ENCODE measurements at places on chromosomes 7 and 10.

DNA sequence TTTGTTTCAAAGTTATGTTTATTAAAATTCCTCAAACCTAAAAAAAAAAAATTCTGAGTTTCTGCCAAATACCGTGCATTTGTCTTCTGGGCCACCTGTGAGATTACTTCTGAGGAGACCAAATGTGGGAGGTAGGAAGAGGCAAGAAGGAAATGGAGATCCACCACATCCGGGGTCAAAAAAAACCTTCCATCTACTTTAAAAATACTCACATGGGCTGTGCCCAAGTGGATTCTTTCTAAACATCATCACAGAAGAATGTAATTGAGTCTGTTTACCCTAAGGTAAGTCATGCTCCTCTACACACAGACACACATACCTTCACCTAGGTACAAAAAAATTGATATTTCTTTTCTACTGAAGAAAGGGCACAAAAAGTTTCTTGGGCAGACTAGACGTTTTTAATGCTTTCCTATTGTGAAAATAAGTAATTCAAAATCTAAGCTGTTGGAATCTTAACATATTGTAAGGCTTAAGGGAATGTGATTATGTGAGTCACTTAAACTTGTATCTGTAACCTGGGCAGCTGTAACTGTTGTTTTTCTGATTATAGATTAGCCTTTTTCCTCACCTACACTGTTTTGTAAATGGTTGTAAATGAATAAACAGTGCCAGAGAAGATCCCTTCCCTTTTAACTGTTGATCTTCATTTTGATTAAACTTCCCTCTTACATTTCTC is 19.1 kb upstream of the SPOCK2 start:
- DNase-seq: peak; percentile 27

DNA sequence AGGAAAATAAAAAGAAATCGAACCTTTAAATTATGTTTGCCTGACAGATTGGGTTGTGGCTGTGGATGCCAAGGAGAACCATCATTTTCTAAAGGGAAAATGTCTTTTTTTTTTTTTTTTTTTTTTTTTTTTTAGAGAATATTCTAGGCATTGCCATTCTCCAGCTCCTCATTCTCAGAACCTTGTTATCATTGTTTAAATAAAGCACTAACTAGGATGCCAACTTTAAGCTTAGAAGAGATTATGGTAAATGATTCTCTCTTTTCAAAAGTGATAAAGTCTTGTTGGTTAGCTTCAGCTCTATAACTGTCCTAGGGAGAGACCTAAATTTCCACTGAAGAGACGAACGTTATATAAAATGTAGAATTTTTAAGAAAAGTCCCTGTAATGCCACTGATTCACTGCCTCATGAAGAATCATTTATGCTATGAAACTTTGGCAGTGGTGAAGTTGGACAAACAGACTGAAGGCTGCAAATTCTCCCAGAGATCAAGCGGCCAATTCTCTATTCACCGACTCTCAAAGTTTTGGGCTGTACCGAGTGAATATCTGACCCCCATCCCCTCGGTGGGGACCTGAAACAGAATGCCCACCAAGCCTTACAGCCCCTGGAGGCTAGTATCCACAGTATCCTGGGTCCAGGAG is 207.9 kb upstream of the PITRM1 start:
- DNase-seq: no peak

GRCh38 chr10:6130848-6131470 is 42.1 kb downstream of the RBM17 start:
- no peak for DNase-seq

GRCh38 chr7:43467406-43467805 is 115.5 kb upstream of the STK17A start:
- no peak for DNase-seq

DNA sequence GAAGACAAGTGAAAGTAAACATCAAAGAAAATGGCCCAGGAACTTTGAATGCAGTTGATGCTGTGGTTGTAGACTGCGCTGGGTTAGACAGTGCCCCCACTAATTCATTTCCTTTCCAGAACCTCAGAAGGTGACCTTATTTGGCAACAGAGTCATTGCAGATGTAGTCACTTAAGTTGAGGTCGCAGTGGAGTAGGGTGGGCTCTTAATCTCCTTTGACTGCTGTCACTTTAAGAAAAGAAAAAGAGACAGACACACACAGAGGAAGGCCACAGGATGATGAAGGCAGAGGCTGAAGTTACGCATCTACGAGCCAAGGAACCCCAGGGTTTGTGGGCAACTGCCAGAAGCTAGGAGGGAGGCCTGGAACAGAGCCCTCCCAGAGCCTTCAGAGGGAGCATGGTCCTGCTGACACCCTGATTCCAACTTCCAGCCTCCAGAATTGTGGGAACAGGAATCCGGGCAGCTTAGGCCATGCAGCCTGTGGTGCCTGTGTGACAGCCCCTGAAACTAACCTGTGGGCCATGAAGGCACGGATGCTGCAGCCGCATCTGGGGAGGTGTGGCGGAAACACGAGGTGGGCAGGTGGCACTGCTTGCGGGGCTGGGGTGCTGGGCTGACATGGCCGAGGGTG is 107.6 kb downstream of the PRKAG2 start:
- peak; percentile 75 for DNase-seq

DNA sequence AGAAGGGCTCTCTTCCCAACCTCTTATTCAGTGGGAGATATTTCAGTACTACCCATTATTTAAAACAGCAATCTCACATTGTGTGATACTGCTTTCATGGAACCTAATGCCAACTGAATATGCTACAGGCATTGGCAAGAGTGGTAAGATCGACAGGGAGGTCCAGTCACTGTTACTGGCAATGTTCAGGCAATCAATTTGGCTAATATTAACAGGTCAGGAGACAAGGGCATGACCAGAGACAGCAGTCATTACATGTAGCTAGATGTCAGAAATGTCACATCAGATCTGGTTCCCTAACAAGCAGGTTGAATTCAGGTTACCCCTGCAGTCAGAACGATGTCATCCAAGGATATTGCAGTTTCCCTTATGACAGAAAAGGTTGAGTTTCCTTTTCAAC is 129.4 kb downstream of the ARHGAP12 start:
- no peak for DNase-seq

DNA sequence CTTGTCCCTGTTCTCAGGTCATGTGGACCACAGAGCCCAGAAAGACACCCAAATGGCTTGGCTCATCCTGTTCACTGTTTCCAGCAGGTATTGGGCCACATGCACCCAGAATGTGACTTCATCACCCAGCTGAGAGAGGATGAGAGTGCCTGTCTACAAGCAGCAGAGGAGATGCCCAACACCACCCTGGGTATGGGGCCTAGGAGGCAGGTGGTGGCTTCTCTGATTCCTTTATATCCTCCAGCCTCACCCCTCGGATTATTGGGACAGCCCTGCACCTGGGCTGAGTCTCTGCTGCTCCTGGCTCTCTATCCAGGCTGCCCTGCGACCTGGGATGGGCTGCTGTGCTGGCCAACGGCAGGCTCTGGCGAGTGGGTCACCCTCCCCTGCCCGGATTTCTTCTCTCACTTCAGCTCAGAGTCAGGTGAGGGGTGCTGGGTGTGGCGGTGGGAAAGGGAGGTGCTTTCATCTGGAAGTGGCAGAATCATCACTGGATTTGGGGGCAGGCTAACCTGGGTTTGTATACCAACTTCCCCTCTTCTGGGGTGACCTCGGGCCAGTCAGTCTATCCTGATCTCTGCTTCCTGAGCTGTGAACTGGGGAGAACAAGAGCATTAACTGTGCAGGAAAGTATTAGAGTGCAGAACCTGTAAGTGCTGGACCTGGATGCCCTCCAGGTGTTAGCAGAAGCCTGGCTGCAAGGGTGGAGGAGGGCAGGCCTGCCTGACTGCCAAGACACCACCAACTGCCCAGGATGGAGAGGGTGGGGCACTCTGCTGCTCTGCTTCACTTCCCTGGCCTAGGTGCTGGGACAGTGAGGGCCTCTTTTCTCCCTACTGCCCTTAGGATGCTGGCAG is 5.2 kb downstream of the GHRHR start:
- DNase-seq: no peak

- no peak for DNase-seq
These were observed 53.4 kb upstream of the CYP2C8 start for GRCh38 chr10:95122736-95123135.

DNA sequence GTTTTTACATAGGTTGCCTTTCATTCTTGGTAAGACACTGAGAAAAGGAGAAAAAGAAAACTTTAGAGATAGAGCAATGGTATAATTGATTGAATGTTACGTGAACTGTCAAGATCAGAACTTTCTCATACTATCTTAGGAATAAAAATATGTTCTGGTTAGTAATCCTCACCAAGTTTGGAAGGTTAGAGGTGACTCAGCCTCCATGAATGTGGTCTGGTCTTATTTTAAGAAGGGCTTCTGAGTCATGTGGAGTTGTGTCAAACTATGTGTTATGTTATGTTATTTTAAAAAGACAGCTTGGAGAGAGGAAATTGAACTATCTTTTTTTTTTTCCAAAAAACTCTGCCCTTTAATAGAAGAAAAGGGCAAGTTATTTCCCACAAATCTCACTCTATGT is 458.6 kb upstream of the KLF6 start:
- no peak for DNase-seq

DNA sequence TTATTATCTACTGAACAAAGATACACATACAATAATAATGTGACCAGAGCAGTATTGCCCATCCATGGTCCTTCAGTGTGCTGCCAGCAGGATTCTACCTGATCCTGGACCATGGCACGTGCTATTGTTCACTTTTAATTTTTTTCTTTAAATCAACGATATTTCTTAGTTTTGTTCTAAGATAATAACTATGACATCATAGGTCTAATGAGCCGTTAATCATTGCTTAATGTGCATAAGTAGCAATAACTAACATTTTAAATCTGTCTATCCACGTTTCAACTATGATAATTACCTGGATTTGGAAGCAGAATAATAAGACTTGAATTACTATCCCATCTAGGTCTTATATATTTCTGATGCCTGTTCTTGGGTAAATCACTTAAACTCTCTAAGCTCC is 253.8 kb downstream of the SORCS1 start:
- no peak for DNase-seq

DNA sequence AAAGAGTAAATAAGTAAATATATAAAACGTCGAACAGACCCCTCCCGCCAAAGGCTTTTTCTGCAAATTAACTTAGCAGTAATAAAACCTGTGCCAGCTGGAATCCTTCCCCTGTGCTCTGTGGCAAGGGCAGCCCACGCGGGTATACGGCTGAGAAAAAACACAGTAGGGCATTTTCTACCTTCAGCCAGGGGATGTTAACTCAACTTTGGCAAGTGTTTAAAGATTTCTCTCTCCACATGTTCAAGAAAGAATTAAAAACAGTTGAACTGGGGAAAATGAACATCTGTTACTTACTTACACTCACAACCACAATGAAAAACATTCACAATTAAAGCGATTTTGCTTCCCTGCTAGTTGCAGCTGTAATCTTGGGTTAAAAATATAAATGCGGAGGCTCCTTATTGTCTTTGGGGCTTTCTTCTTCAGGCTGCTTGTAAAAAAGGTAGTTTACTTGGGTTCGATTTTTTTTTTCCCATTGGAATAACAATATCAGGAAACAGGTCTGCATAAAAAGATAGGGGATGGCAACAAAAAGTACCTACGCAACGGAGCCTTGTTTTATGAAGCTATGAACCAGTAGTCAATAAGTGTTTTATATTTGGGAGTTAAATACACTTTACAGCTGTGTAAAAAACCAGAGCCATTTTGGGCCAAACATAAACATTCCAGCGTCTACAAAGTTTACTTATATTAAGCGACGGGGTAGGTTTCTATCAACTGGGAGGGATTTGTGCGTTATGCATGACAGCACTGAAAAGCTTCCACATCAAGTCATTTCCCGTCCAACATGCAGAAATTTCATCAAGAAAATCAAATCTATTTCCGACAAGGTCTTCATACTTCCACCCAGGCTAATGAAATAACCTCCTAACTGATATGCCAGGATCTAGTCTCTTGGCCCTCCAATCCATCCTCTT is 132.7 kb downstream of the TAX1BP1 start:
- DNase-seq: no peak

GRCh38 chr7:132276234-132276630 is 300.0 kb downstream of the PLXNA4 start:
- no peak for DNase-seq

- no peak for DNase-seq
These were observed 316.4 kb downstream of the PHTF2 start for GRCh38 chr7:78114993-78115392.

DNA sequence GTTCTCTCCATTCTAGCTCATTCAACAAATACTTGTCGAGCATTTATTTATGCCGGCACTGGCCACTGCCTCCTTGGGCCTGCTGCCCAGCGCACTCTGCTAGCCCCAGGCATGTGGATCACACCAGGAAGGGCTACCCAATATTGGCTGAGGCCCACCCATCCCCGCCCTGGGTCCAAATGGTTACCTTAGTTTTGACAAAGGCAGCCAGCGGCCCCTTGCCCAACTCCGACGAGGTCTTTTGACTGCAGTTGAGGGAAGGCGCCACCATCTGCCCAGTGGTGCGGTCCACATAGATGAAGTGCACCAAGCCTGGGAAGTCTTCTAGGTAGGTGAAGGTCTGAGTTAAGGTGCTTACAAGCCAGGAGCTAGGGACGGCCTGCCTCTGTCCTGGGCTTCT is 7.2 kb upstream of the PYROXD2 start:
- DNase-seq: no peak

DNA sequence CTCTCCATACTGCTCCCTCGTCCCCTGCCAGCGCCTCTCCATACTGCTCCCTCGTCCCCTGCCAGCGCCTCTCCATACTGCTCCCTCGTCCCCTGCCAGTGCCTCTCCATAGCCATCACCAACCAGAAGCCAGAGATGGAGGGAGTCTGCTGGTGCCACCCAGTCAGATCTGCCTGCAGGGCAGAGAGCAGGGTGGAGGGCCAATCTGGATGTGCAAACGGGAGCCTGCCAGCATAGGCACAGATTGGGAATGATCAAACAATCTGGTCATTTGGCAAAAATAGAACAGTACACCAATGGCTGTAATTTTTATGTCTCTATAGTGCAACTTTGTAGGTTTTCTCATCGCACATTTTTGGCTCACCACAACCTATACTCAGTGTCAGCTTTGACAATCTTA is 76.9 kb upstream of the LRRC4 start:
- DNase-seq: no peak

- DNase-seq: no peak
These were observed 33.7 kb downstream of the R3HCC1L start for GRCh38 chr10:98168147-98168546.

DNA sequence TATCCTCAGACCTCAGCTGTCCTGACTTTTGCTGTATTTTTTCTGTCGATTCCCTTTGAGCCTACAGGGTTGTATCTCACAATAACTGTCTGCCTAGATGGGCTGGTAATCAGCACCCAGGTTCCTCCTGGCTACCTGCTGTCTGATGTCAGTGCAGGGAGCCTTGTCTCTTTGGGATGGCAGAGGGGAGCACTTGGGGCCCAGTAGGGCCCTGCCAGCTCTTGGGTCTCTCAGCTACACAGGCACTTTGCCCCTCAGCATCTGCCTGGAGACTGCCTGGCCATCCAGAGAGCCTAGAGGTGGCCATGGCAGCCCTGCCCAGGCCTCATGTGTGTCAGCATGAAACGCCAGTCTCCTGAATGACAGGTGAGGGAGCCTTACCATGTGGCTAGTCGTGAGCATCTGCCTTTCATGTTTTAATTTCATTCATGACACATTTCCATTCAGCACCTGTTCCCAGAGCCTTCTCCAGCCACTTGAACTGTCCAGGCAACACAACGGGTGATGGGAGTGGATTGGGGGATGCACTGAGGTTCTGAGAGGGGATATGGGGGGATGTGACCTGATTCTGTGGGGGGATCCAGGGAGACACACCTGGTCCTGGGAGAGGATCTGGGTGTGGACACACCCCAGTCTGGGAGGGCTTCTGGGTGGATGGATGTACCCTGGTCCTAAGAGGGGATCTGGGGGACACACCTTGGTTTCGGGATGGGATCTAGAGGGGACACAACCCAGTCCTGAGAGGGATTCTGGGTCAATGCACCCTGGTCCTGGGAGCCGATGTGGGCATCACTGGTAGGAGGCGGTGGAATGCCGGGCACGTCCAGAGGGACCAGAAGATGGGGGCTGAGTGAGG is 21.9 kb downstream of the ADCY1 start:
- no peak for DNase-seq

Data from stimulated activated naive CD4-positive, alpha-beta T cell (primary cell).